ENCODE measurements at places on chromosomes 5 and 9. TPM values are rescaled to one million over a fixed set of nuclear protein-coding genes. Genes with fewer than 3 reads are reported as not detected.

- DNase-seq = no peak
Measured at GRCh38 chr9:77772646-77773045, 124.5 kb upstream of the GNA14 start.

Gene TSSK1B
- not detected for total RNA-seq

DNA sequence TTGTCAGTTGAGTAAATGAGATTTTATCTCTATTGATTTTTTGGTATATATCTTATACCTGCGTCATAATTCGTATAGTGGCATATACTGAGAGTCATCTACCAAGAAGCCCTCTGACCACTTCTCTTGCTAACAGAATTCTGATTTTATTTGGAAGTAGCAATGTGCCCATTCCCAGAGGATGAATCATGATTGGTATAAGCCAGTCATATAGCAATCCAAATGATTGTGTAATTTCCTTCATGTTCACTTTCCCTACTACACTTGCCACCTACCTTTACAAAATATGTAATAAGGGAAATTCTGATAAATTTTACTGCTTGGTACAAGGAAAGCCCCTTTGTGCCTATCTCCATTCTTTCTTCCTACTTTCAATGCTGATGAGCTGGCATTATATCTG lies 16.1 kb upstream of the ZNF462 start:
- no peak for DNase-seq

GRCh38 chr5:147805030-147805454 lies 22.5 kb upstream of the JAKMIP2 start:
- no peak for DNase-seq

Gene RASGEF1C
- not detected for total RNA-seq

Gene GABRA1
- total RNA-seq = not detected

GRCh38 chr9:77898864-77899263 lies 132.7 kb downstream of the GNAQ start:
- no peak for DNase-seq

DNA sequence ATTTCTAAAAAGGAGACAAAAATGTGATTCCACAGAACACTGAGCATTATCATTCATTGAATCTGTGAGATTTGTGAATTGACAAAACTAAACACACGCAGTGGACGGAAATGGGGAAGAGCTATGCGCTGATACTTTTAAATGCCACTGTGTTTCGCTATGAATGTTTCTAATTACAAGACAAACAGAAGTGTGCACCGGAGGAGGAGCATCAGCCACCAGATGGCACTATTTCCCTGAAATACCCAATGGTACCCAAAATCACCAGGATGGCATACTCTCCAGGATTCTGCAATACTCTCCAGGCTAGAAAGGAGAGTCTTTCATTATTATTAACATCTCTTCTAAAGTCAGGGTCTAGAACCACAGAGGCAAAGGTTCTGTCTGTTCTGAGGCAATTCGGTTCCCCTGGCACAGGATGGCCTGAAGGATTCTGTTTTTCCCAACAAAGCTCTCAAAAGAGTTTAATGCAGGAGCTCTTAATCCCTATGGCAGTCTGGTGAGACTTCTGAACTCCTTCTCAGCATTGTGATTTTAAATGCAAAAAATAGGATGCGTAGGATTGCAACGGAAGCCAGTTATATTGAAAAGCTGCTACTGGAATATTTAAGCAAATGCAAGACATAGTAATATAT lies 13.8 kb upstream of the PUM3 start:
- DNase-seq = peak; percentile 81

GRCh38 chr5:148962761-148963324 lies 100.0 kb downstream of the SH3TC2 start:
- no peak for DNase-seq

GRCh38 chr5:37520811-37521210 lies 141.7 kb downstream of the WDR70 start:
- DNase-seq = no peak

Gene SOWAHA
- total RNA-seq = 9.6 TPM

Gene CAMK2A
- total RNA-seq = 0.26 TPM

DNA sequence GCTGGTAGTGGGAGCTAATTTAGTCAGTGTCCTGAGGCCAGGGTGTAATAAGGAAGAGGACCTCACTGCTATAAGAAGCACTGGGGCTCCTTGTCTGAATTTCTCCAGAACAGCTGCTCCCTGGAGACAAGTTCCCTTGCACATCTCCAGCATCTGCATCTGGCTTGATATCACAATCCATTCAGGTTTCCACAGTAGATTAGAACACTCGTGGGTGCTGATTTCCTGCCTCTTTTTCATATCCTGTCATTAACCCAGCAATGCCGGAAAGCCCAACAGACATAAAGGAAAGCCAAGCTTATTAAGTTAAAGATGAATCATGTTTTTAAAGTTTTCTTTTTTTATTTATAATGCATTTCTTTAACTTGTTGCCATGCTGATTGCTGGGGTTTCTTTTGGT lies 232.3 kb upstream of the WWC1 start:
- DNase-seq = no peak

Gene PCDHA3
- 0.99 TPM for total RNA-seq

- no peak for DNase-seq
Measured at GRCh38 chr5:125888358-125888757, 534.9 kb upstream of the GRAMD2B start.

GRCh38 chr5:146015001-146015400 lies 78.6 kb downstream of the SH3RF2 start:
- DNase-seq = no peak

DNA sequence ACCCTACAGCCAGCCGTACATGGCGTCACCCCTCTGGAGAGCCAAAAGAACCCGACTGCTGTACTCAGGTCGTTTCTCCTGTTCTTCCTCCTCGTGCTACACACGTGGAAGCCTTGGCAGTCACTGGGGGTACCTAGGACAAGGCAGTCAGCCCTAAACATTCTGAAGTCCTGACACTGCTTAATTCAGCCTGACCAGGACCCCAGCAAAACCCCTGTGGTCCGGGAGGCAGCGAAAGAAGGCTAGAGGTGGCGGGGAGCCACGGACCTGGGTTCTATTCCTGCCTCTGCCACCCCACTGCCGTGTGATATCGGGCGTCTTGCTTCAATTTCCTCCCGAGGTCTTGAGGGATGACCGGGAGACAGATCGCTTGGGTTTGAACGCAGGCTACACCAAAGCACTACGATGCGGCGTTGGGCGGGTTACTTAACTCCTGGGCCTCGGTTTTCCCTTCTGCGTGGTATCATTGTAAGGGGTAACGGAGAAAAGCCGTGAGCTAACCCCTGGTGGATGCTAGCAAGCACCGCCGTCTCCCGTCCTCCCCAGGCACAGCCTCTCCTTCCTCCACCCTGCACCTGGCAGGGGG lies 429 bp upstream of the ARL10 start:
- no peak for DNase-seq

DNA sequence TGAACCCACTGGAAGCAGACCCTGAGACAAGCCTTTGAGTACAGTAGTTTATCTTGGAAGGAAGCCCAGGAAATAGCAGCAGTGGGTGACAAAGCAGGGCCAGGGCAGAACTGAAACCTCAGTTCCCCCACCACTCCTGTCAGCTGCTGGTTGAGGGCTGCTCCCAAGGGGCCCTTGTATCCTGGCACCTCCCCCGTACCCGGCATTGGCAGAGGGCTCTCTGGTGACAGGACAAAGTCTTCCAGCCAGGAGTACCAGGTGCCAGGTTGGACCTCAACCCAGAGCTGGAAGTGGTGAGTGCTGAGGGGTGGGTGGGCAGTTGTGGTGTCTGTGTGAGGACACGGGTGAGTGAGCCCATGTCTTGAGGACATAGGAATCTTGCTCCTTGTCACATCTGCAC lies 123.3 kb downstream of the PHF2 start:
- no peak for DNase-seq

- DNase-seq = no peak
Measured at GRCh38 chr5:145739843-145740242, 95.3 kb downstream of the PRELID2 start.

Gene ACOT12
- total RNA-seq = not detected

GRCh38 chr5:152634586-152634985 lies 229.5 kb upstream of the NMUR2 start:
- DNase-seq = peak; percentile 19

GRCh38 chr5:97073420-97073819 lies 69.0 kb downstream of the LIX1 start:
- no peak for DNase-seq

Gene FOXI1
- not detected for total RNA-seq

All from body of pancreas (tissue), 4 donors.